LHCN-M2 (cell line): ENCODE measurements at places on chromosomes 2 and 18. TPM values are rescaled to one million over a fixed set of nuclear protein-coding genes. Genes with fewer than 3 reads are reported as not detected.

Gene OR6B2
- not detected in 2 replicates for total RNA-seq

Gene KCNIP3
- 0.19 and 0.29 TPM in 2 replicates for total RNA-seq

Gene TUBA3E
- total RNA-seq: 0.29 TPM in 1 of 2 replicates, not detected in the other

Gene REG1B
- total RNA-seq: not detected in 2 replicates

Gene TUBA4B
- not detected in 2 replicates for total RNA-seq

Gene CIDEA
- total RNA-seq: not detected in 2 replicates

Gene CCDC74B
- 24.8 and 26.5 TPM in 2 replicates for total RNA-seq

Gene FAM161A
- total RNA-seq: 2.3 and 2.5 TPM in 2 replicates

Gene SELENOI
- 20.8 and 21.8 TPM in 2 replicates for total RNA-seq

Gene ERBB4
- not detected in 2 replicates for total RNA-seq

Gene NOSTRIN
- total RNA-seq: not detected in 2 replicates

Gene CPO
- not detected in 2 replicates for total RNA-seq

Gene MCM6
- 29.8 and 34.6 TPM in 2 replicates for total RNA-seq

Gene COL4A4
- not detected in 2 replicates for total RNA-seq

Gene SOS1
- total RNA-seq: 12.7 and 16.8 TPM in 2 replicates

Gene CAPG
- 156 and 172 TPM in 2 replicates for total RNA-seq

Gene DSC3
- total RNA-seq: not detected in 2 replicates

Gene ALPG
- not detected in 2 replicates for total RNA-seq

Gene CCDC178
- not detected in 2 replicates for total RNA-seq

Gene SLC19A3
- 0.17 and 0.26 TPM in 2 replicates for total RNA-seq

Gene CXCR1
- total RNA-seq: not detected in 2 replicates

Gene ZNF521
- 10.6 and 19.7 TPM in 2 replicates for total RNA-seq

Gene WNT10A
- 0.06 TPM in 1 of 2 replicates, not detected in the other for total RNA-seq

Gene UGT1A3
- not detected in 2 replicates for total RNA-seq

Gene UGT1A10
- not detected in 2 replicates for total RNA-seq

Gene MDH1
- 197 and 211 TPM in 2 replicates for total RNA-seq

Gene MSTN
- 6.8 and 11.0 TPM in 2 replicates for total RNA-seq

Gene CCDC121
- total RNA-seq: 2.2 and 2.9 TPM in 2 replicates

Gene POTEC
- not detected in 2 replicates for total RNA-seq

Gene TGIF1
- total RNA-seq: 114 and 115 TPM in 2 replicates

Gene NXPH2
- total RNA-seq: not detected in 2 replicates

Gene CCDC93
- 10.8 and 15.3 TPM in 2 replicates for total RNA-seq

Gene PRSS56
- total RNA-seq: 0.40 and 0.71 TPM in 2 replicates

Gene DUSP19
- total RNA-seq: 2.8 and 3.5 TPM in 2 replicates

Gene CDH2
- 30.3 and 31.1 TPM in 2 replicates for total RNA-seq

Gene DHRS9
- total RNA-seq: not detected in 2 replicates

Gene CD226
- 0.38 and 0.69 TPM in 2 replicates for total RNA-seq

Gene FOXI3
- total RNA-seq: not detected in 2 replicates

Gene TRPM8
- 0.80 and 0.90 TPM in 2 replicates for total RNA-seq

Gene SH2D6
- total RNA-seq: 5.9 and 8.0 TPM in 2 replicates

Gene MFSD2B
- 0.51 TPM in 1 of 2 replicates, not detected in the other for total RNA-seq

Gene TRABD2A
- total RNA-seq: 9.7 and 14.8 TPM in 2 replicates

Gene FIGN
- total RNA-seq: 3.7 and 5.4 TPM in 2 replicates

Gene TSGA10
- 1.5 and 2.5 TPM in 2 replicates for total RNA-seq

Gene CFC1
- total RNA-seq: not detected in 2 replicates

Gene RAD51AP2
- under 0.01 TPM in 1 of 2 replicates, not detected in the other for total RNA-seq

Gene ZBTB7C
- 0.06 and 0.17 TPM in 2 replicates for total RNA-seq

Gene IL36A
- total RNA-seq: not detected in 2 replicates

Gene FAM168B
- total RNA-seq: 108 and 124 TPM in 2 replicates

Gene MAPK4
- not detected in 2 replicates for total RNA-seq

Gene SERPINB13
- not detected in 2 replicates for total RNA-seq

Gene KCNG3
- not detected in 2 replicates for total RNA-seq

Gene CFAP221
- total RNA-seq: not detected in 2 replicates

Gene MATN3
- total RNA-seq: 6.9 and 8.2 TPM in 2 replicates

Gene OTOF
- total RNA-seq: 0.06 and 0.83 TPM in 2 replicates

Gene NEU2
- not detected in 2 replicates for total RNA-seq

Gene TWIST2
- total RNA-seq: 26.2 and 28.5 TPM in 2 replicates

Gene SERPINB12
- total RNA-seq: 0.29 TPM in 1 of 2 replicates, not detected in the other
